Amniotic stem cell (primary cell): ENCODE measurements at places on chromosomes 3 and 15.

- DNase-seq, result no peak
Observed at GRCh38 chr15:60418096-60418495, 20.3 kb upstream of the ANXA2 start.

- no peak for DNase-seq
Observed at GRCh38 chr3:150180334-150180733, 209.6 kb upstream of the PFN2 start.

GRCh38 chr15:64931381-64931780 lies 19.7 kb downstream of the ANKDD1A start:
- DNase-seq, result no peak

- no peak for DNase-seq
Observed at GRCh38 chr15:66023311-66023972, 154.2 kb downstream of the RAB11A start.

DNA sequence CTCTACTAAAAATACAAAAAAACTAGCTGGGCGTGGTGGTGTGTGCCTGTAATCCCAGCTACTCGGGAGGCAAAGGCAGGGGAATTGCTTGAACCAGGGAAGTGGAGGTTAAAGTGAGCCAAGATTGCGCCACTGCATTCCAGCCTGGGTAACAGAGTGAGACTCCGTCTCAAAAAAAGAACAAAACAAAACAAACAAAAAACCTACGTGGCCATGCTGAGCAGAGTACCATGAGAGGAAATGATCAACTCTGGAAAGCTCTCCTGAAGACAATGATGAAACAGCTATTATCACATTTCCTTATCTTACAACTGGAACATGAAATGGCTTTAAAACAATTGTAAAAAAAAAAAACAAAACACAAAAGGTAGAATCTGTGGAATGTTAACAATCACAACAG lies 75.2 kb downstream of the CHSY1 start:
- DNase-seq, result no peak

DNA sequence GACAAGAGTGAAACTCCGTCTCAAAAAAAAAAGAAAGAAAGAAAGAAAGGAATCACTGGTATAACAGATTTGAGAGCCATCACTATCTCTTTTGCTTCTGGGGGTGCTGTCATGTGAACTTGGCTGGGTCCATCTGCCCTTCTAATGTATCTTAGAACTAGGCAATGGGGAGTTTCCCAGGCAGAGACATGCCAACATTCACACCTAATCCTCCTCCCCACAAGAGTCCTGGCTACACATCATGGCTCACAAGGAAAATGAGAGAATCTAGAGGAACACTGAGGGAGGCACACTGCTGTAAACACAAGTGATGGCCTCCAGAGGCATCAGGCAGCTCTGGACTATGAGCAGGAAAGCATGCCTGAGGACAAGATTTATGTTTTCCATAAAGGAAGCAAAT lies 67.8 kb upstream of the PPP2R3A start:
- no peak for DNase-seq

DNA sequence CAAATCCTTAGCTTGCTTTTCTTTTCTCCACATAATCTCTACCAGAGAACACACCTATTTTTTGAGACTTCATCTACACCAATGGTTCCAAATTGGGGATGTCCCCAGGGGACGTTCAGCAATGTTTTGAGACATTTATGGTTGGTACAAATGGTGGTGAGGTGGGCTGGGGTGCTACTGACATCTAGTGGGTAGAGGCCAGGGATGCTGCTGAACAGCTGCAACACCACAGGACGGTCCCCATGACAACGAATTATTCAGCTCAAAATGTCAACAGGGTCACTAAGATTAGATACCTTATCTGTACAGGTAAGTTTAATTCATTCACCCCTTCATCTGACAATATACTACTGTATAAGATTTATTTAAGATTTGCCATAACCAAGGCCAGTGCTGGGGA lies 14.4 kb downstream of the GK5 start:
- no peak for DNase-seq

- DNase-seq, result peak; percentile 60
Observed at GRCh38 chr3:154758109-154758868, 321.8 kb upstream of the MME start.

GRCh38 chr3:196691386-196691785 lies 20.7 kb downstream of the CEP19 start:
- no peak for DNase-seq

- no peak for DNase-seq
Observed at GRCh38 chr15:43954181-43954621, 127.4 kb downstream of the WDR76 start.

DNA sequence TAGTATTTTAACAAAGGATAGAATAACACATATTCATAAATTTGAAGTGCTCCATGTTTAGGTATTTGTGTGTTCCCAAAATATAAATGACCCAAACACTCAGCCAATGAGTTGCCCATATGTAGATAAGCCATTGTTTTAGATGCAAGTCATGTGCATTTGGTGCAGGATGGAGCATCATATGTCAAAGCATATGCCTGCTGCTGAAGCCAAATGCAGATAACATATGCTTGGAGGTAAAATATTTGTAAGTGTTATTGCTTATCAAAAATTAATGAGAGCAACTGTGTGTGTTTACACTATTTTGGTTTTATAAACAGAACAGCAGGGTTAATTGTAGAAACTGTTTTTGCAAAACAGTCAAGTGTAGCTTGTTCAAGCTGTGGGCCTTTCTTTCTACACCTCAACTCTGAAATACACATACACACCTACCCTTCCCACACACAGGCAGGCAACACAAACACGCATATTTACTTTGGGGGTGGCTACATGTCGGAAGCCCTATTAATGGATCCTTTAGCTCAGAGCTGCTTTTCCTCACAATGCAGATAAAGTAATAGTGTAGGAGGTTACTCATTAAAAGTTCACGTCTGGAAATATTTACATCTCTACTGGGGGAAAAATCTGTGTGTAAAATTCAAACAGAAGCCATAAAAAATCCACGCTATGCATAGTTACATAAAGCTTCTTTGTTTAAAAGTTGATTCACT lies 521.4 kb downstream of the ZNF385D start:
- no peak for DNase-seq

DNA sequence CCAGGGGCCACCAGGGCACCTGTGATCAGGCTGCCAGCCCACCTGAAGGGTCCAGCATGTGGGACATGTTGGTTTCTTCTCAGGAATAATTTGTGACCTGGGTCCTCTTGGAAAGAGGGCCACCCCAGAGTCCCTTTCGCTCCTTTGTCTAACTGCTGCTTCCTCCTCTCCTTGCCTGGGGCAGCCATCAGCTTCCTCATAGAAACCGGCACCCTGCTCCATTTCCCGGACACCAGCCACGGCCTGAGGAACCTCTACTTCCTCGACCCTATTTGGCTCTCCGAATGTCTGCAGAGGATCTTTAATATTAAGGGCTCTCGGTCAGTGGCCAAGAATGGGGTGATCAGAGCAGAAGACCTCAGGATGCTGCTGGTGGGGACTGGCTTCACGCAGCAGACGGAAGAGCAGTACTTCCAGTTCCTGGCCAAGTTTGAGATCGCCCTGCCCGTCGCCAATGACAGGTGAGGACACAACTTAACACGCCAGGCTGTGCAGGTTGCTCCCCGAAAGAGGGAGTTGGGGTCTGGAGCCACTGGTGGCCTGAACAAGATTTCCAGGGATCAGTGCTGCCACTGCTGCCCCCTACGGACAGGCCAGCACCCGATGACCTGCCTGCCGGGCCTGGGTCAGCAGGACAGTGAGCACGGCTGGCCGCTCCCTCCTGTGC lies 109.7 kb downstream of the LRRK1 start:
- DNase-seq, result no peak

DNA sequence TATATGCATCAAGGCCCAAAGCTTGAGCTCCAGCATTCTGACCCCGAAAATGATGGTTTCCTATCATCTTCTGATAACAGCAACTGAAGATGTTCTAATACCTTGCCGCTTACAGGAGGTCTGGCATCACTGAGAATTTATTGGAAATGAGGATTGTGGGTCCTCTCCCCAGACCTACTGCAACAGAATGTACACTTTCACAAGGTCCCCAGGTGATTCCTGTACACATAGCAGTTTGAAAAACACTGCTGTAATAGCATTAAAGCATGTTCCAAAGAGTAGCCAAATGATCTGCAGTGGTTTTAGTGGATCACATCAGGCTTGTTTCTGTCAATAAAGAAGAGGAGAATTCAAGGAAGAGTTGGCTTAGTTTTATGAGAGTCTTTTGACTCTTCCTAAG lies 11.3 kb downstream of the TGFBR2 start:
- no peak for DNase-seq

DNA sequence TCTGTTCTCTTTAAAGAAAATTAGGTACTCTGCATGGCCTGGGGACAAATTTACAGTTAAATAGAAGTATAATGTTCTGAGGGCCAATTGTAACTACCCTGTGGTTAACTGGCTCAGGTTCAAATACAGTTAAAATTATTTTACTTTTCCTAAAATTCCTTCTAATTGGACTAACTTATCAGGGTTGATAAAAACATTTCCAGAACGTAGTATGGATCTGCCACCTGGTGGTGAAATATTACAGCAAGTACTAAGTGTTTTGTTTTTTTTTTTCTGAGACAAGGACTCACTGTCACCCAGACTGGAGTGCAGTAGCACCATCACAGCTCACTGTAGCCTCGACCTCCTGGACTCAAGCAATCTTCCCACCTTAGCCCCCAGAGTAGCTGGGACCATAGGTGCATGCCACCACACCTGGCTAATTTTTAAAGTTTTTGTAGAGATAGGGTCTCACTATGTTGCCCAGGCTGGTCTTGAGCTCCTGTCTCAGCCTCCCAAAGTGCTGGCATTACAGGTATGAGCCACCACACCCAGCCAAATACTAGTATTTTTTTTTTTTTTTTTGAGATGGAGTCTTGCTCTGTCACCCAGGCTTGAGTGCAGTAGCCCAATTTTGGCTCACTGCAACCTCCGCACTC lies 29.2 kb downstream of the NEO1 start:
- DNase-seq, result peak; percentile 9

DNA sequence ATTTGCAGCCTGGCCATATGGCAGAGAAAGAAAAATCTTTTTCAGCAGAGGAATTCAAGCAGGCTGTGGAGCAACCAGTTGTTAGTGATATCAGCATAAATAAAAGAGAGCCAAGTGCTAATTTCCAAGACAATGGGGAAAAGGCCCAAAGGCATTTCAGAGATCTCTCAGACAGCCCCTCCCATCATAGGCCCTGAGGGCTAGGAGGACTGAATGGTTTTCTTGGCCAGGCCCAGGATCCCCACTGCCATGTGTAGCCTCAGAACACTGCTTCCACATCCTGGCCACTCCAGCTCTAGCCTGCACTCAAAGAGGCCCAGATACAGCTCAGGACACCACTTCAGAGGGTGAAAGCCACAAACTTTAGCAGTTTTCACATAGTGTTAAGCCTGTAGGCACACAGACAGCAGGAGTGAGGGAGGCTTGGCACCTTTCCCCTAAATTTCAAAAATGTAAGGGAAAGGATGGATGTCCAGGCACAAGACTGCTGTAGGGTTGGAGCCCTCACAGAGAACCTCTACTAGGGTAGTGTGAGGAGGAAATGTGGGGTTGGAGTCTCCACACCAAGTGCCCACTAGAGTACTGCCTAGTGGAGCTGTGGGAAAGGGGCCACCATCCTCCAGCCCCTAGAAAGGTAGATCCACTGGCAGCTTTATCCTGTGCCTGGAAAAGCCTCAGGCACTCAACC lies 191.4 kb downstream of the TBL1XR1 start:
- no peak for DNase-seq

DNA sequence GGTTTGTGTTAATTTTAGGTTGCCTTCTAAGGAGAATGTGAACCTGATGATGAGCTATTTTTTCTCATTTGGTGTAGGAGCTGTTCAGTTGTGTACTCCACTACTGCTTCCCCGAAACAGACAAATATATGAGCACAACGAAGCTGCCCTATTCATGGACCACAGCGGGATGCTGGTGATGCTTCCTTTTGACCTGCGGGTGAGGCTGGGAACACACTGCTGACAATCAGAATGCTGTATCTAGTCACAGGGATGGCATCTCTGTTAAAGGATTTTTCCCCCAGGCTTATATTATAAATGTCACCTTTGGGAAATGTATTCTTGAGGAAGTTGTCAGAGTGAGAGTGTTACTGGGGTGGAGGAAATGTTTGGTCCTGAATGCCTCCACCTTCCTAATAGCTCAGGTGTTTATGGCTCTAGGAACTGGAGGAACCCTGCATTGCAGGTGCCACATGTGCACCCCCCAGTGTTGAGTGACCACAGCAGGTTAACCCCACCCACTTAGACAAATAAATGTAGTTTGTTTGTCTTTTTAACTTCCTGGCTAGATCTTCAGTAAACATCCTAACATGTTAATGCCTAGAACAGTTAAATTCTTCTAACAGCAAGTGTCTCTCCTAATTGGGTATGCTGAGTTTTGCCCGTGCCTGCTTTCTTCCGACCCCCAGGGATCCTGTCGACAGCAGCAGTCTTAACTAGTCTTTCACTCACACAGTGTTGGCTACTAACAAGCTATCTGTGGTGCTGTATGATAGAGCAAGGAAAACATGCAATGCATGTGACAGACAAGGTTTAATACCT lies 35.7 kb downstream of the SRP14 start:
- no peak for DNase-seq

- no peak for DNase-seq
Observed at GRCh38 chr3:99287876-99288275, 350.5 kb upstream of the COL8A1 start.

DNA sequence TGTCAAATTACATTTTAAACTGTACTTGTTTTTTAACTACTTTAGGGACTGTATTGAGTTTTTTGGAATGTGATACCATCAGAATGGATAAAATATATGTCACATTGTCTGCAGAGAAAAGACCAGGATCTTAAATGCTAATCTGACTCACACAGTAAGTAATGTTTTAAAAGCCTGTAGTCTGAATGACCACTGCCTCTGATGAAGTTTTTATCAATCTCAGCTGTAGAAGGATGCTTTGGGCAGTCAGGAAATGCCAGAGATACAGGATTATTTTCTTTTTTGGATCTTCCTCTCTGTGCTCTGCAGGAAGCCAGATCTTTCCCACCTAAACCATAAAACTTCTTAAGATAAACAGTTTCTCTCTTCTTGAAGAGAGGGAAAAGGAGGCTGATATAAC lies 73.1 kb upstream of the PRTG start:
- DNase-seq, result no peak
